ENCODE measurements at places on chromosomes 3 and 15.

GRCh38 chr3:113953677-113954076 is 5.9 kb downstream of the ZDHHC23 start:
- no peak for DNase-seq

- DNase-seq: no peak
Measured at GRCh38 chr15:32730677-32731654, 13.2 kb downstream of the GREM1 start.

DNA sequence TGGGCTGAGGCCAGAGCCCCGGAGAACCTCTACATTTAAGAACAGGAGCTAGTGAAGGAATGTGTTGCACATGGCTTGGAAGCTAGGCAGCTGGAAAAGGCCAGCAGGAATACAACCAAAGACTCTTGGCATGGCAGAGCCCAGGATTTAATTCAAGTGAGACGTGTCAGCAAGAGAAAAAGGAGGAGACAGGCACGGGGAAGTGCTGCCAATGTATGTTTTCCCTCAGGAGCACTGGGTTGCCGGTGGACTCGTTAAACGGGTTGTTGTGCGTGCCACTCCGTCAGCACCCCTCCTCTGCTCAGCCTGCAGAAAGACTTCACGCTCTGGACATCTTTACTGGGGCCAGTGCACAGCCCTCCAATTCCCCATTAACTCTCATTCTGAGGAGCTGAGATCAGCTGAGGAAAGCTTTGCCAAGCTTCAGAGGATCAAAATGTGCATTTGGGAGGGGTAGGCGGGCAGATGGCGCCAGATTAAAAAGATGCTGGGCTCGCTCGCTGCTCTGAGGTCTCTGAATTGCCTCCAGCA is 103.7 kb downstream of the PDZRN3 start:
- DNase-seq: no peak

- no peak for DNase-seq
Measured at GRCh38 chr3:128767094-128767750, 41.2 kb downstream of the RAB7A start.

GRCh38 chr15:43508991-43509659 is 8.3 kb upstream of the MAP1A start:
- no peak for DNase-seq

GRCh38 chr15:101610611-101611000 is 41.6 kb downstream of the TM2D3 start:
- DNase-seq: no peak

DNA sequence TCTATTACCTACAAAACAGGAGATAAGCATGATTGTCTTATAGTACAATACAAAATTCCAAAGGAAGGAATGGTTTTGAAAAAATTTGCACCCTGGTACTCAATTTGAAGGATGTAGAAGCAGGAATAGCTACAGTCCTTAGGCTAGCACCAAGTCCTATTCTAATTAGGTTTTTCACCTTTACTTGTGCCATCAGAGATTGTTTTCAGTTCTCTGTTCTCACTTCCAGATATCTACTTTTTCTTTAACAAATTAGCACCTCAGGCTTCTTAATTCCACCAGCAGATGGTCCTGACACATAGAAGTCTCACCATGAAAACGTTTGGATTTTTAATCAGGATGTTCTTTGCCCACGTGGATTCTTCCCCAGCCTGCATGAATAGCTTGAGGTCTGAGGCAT is 43.8 kb downstream of the IL5RA start:
- DNase-seq: no peak

DNA sequence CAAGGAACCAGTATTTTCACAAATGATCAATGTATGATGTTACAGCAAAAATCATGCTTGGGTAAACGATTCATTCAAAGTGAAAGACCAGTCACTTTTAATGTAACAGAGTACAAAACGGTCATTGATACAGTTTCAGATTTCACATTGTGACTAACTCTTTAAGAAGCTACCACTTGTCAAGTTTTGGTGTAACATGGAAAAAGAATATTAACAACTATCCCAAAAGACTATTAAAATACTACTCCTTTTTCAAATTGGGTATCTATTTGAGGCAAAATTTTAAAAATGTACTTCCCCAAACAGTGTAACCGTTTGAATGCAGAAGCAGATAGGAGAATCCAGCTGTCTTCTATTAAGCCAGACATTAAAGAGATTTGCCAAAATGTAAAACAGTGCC is 31.7 kb downstream of the AKAP13 start:
- no peak for DNase-seq

DNA sequence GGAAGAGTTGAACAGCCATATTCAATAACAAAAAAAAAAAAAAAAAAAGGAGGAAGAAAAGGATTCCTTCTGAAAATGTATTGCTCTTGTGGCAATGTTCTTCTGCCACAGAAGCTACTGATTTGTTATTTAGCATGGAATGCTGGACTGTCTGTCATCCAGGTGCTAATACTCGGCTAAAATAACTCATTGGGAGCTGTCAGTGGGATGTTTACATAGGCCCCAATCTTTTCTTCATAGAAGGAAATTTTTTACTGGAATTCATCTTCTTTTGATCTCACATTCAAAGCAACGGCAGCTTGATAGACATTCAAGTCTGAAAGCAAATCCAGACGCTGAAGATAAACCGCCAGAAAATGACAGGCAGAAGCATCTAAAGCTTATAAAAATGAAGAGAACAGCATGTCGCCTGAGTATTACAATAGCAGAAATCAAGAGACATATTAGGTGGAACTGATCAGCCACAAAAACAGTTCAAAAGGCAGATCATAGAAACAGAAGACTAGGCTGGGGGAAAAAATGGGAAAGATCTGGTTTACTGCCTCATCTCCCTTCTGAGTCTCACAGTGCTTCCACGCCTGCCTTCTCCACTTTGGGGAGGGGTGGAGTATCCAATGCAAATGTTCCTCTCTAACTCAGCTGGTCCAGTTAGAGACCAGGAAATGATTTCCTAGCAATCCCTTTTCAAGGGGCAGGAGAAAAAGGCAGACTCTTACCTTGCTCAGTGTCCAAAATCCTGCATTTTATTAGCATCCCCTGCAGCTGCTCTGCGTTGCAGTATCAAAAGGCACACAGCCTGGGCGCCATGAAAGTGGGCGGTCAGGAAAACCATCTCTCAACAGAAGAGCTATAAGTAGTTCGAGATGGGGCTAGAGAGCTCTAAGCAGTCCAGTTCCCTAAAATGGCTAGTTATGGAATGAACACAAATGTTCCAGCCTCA is 451.9 kb downstream of the FOXP1 start:
- DNase-seq: no peak

GRCh38 chr15:58724466-58724865 is 25.0 kb downstream of the ADAM10 start:
- DNase-seq: no peak

DNA sequence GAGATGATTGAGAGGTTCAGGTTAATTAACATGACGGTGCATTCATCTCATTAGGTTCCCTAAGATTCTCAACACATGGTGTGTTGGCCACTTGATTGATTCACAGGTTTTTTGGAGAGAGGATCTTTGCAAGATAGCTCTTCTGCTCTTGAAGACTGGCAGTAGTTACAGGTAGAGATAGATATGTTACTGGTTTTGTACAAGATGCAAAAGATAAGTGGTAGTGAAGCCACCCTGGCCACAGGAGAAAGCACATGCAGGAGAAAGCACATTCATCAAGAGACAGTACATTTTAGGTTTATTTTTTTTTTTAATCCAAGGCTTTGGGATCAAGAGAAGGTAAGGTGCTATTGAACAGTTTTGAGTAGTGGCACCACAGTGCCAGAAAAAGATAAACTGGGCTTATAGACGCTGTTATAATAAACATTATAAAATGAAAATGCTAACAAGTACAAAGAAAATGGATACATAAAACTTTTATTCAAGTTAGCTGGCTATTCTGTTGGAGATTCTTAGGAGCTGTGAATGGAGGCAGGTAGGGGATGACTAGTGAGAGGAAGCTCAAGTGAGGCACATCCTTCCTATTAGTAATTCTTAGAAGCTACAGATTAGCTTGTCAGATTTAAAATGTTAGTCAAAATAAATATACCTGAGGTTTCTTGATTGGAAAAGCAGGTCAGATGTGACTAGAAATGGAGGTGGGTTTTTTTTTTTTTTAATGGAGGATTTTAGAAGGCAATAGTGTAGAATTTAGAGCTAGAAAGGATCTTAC is 10.8 kb downstream of the SELENOT start:
- DNase-seq: no peak

- DNase-seq: no peak
Measured at GRCh38 chr3:167394003-167394402, 13.9 kb upstream of the ZBBX start.

GRCh38 chr15:29805043-29805707 is 17.1 kb downstream of the TJP1 start:
- no peak for DNase-seq
